A172 (cell line): ENCODE measurements at places on chromosomes 2 and 18. TPM values are rescaled to one million over a fixed set of nuclear protein-coding genes. Genes with fewer than 3 reads are reported as not detected.
A peak's percentile ranks its signal among the peaks of the same experiment; 100 is the strongest.

DNA sequence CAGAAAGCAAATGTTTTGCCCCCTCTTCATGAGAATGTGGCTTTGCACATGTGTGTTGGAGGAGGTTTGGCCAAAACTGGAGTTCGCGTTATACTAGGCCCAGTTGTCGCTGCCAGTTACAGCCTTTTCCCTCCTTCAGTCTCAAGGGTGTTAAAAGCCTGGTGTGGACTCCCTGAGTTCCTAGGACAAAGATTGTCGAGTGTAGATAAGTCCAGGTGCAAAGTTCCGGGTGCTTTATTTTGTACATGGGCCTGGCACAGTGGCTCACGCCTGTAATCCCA is 542 bp upstream of the RNF103 start:
- DNase-seq = peak; percentile 9

- DNase-seq = peak; percentile 48
Observed at GRCh38 chr2:48496849-48497248, 33.1 kb upstream of the STON1 start.

GRCh38 chr2:177193240-177193639 is 19.4 kb upstream of the HNRNPA3 start:
- DNase-seq = no peak

Gene CRYGD
- total RNA-seq = not detected in 2 replicates
